IPS DF 6.9 (cell line): ENCODE measurements at places on chromosomes 1 and 21.

- H3K27ac ChIP-seq = no peak overlapping the region
- no peak overlapping the region for H3K4me3 ChIP-seq
- no peaks in the 10 kb centered on the region for H3K36me3 ChIP-seq
- H3K27me3 ChIP-seq = no peaks in the 10 kb centered on the region
These were observed 25.0 kb upstream of the LAPTM5 start for GRCh38 chr1:30782361-30783255.

DNA sequence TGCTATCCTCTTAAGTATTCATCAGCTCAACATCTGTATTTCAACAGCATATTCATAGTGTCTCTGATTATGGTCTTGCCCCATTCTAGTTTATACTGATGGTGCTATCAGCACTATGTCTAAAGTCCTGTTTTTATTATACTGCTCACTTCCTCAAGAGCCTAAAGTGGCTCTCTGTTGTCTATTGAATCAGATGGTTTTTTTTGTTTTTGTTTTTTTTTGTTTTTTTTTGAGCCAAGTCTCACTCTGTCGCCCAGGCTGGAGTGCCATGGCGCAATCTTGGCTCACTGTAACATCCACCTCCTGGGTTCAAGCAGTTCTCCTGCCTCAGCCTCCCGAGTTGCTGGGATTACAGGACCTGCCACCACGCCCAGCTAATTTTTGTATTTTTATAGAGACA lies 6.1 kb downstream of the STX12 start:
- DNase-seq = no peak
- H3K36me3 ChIP-seq = no peaks in the 10 kb centered on the region; the same call in 1 of the 2 replicates
- H3K4me1 ChIP-seq = no peaks in the 10 kb centered on the region
- no peak overlapping the region for H3K4me3 ChIP-seq

DNA sequence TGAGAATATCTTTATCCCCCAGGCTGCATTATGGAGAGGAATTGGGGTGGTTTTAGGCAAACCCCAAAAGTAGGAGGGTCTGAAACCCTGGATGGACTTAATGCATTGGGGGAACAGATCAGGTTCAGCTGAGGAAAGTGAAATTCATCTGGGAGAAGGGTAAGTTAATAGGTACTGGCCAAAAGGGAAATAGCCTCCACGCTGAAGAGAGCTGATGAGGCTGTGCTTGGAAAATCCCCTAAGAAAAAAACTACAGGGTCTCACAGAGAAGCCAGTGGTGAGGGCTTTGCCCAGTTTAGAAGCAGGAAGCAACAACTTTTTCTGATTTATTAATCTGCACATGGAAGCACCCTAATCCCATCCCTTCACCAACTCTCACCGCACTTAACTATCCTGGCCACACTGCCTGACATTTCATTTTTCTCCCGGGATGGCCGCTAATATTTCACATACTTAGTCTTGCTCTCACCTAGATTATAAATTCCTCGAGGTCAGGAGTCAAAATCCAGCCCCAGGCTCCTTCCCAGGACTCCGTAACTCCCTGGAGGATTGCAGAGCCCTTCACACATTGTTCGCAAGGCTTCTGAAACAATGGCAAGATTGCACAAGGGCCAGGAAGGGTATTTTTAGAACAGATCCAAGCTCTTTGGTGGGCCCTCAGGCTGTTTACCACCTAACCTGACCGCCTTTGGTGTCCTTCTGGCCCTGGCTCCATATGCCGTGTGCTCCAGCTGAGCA lies 60.9 kb upstream of the TARBP1 start:
- no peaks in the 10 kb centered on the region for H3K36me3 ChIP-seq
- no peaks in the 10 kb centered on the region; the same call in 1 of the 2 replicates for H3K4me1 ChIP-seq
- H3K27ac ChIP-seq = no peak overlapping the region

DNA sequence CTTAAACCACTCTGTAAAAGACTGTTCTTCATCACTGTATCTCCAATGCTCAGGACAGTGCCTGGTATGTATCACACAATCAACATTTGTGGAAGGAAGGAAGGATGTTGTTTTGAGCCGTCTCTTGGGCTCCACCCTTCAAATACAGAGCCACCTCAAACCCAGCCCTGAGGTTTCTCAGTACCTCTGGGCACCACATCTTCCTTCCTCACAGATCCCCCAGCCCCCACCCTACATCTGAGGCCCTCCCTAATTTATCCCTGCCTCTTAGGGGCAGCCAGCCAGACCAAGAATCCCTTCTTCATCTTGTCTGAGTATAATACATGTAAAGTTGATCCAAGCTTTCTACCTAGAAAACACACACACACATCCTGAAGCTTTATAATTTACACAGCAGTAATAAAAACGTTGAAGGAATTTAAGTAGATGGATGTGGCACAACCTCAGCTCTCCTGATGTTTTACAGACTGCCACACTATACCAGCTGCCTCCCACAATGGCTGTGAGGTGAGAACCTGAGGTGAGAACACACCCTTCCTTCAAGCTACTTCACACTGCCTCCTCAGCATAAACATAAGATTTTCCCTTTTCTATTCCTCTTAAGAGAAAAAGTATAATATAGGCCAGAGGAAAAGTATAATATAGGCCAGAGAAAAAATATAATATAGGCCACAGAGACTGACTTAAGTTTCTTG lies 48.5 kb downstream of the CDC7 start:
- H3K27me3 ChIP-seq = no peaks in the 10 kb centered on the region
- H3K27ac ChIP-seq = no peak overlapping the region
- no peaks in the 10 kb centered on the region for H3K4me1 ChIP-seq
- DNase-seq = no peak
- H3K4me3 ChIP-seq = no peak overlapping the region

GRCh38 chr1:17027900-17028299 lies 16.2 kb upstream of the ATP13A2 start:
- H3K4me1 ChIP-seq = no peaks in the 10 kb centered on the region
- H3K36me3 ChIP-seq = peaks cover 23% of the 10 kb centered on the region; the same call in 1 of the 2 replicates
- no peak overlapping the region for H3K4me3 ChIP-seq
- no peak overlapping the region for H3K27ac ChIP-seq
- H3K27me3 ChIP-seq = no peaks in the 10 kb centered on the region
- DNase-seq = no peak
